Stimulated activated CD8-positive, alpha-beta memory T cell treated with anti-CD3 and anti-CD28 coated beads, Interleukin-4, amount 100 ng/mL, for 24 hours (primary cell): ENCODE measurements at places on chromosomes 5 and 9.
A peak's percentile ranks its signal among the peaks of the same experiment; 100 is the strongest.

GRCh38 chr5:142472306-142472951 is 147.6 kb upstream of the SPRY4 start:
- peak; percentile 1 for DNase-seq

- no peak for DNase-seq
Observed at GRCh38 chr9:35142037-35142436, 19.8 kb upstream of the UNC13B start.

GRCh38 chr9:23801523-23801922 is 24.5 kb downstream of the ELAVL2 start:
- DNase-seq, result no peak

DNA sequence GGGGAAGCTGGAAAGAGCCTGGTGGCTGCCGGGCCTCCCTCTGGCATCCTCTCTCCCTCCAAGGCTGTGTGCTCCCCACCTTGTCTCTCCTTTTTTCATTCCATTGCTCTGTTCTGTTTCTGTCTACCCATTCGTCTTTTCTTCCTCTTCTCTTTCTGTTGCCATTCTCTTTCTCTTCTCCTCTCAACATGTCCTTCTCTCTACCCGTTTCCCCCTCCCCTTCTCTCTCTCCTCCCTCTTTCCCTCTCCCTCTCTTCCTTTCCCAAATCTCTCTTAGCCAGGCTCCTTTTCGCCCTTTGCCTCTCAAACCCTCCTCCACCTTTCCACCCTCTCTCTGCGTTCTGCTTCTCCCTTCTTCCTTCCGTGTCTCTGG is 19.4 kb upstream of the KCNIP1 start:
- DNase-seq, result no peak

DNA sequence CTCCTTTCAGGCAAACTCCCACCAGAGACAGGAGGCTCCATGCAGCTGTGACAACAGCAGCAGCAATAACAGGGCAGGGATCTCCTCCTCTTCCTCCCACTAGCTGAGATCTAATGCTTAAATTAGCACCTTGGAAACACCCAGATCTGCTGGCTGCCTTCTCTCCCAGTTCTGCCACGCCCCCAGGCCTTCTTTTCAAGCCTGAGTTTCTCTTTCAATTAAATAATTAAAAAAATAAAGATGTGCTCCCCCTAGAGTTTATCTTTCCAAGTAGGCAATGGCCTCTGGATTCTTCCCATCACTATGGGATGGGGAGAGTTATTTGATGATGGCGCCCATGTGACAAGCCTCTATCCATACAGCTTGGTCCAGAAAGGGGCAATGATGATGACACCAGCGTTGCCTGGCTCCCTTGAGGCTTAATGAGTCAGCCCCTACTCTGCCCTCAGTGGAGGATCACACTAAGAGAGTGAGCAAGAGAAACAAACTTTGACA is 3.8 kb downstream of the FAM219A start:
- DNase-seq, result no peak

GRCh38 chr9:136623842-136624183 is 38.9 kb upstream of the EGFL7 start:
- no peak for DNase-seq

DNA sequence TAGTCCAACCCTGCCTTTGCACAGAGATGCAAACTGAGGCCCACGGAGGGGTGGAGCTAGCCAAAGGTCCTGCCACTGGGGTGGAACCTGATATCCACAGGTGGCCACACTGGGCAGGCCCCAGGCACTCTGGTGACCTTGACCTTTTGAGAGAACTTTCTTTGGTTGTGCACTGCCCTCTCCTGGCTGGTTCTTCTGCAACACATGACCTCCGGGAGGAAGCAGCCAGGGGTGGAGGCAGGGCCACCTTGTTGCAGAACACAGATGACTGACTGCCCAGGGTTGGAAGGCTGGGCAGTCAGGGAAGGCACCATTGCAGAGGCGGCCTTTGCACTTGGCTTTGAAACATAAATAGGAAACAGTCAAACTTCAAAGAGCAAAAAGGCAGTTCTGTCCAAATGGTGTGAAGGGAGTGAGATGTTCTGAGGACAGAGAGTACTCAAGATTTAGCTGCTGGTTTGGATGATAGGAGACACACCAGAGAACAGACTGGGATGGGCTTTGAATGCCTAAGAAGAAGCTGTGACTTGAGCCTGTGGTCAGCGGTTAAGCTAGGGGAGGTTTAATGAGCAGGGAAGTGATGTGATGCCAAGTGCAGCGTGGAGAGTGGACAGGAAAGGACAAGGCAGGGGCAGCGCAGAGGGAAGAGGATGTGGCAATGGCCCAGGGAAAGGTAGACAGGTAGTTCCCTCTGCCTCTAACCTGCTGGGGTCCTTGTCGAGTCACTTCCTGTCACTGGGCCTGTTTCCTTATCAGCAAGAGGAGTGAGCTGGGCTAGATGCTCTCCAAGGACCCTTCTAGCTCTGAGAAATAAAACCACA is 6.8 kb upstream of the TCOF1 start:
- DNase-seq, result peak; percentile 30

- DNase-seq, result peak; percentile 17
Observed at GRCh38 chr9:90870621-90871326, 69.2 kb downstream of the SYK start.

DNA sequence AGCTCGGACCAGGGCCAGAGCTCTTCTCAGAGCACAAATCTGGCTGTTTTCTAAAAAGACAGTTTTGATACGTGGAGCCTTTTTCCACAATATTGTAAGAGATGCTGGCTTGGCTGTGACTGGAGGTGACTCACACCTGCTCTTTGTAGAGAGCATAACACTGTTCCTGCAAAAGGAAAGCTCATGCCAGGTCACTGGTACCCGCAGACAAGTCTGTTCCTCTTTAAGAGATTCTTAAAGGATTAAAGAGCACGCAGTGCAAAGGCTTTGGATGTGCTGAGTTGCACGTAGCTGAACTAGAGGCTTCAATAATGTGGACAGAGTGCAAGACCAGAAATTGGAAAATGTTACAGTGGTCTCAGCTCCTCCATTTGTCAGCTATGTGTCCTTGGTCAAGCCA is 19.0 kb downstream of the ACTL7B start:
- no peak for DNase-seq

- no peak for DNase-seq
Observed at GRCh38 chr5:148259288-148259687, 9.3 kb upstream of the SPINK13 start.

- peak; percentile 73 for DNase-seq
Observed at GRCh38 chr5:76402886-76403765, at the start of gene IQGAP2. Gene IQGAP2 (plus strand): TSS chr5:76403285. CDS start chr5:76403546, 261 bp downstream.

- DNase-seq, result no peak
Observed at GRCh38 chr9:38003230-38003629, 65.8 kb downstream of the SHB start.

DNA sequence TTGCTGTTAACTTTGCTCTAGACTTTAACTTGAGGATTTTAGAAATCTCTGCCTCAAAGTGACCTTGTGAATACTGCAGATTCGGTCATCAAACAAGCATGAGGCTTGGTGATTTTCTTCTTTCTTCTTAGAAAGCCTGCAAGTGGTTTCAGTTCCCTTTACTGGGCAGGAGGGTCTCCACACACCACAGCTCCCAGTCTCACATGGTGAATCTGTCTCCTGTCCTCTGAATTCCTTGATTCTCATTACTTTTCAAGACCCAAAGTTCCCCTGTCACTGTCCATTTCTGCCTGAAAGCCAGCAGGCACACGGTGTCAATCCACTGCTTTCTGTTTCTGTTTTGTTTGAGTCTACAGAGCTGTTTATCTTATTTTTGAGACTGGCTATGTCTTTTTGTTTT is 14.1 kb downstream of the HSPB3 start:
- no peak for DNase-seq

DNA sequence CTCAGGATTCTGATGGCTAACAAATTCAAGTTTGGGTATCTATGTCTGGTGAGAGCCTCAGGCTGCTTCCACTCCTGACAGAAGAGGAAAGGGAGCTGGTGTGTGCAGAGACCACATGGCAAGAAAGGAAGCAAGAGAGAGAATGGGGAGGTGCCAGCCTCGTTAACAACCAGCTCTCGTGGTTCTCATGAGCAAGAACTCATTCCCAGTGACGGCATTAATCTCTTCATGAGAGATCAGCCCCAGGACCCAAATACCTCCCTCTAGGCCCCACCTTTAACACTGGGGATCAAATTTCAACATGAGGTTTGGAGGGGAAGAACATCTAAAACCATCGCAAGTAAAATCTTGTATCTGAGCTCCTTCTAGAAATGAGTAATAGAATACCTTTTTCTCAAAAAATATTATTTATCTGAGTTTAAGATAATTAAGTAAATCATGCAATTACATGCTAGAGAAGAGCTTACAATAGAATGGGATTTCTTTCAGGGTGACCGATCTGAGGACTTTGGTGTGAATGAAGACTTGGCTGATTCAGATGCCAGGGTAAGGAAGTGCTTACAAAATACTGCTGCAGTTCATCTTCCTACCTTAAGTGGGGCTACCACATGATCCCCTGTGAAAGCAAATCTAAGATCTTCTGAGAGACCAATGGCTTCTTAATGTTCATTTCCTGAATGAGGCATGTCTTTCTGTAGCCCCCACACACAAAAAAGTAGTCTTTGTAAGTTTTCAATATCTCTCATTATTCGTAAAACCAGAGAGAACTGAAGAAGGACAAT is 11.5 kb downstream of the ANXA1 start:
- DNase-seq, result no peak

DNA sequence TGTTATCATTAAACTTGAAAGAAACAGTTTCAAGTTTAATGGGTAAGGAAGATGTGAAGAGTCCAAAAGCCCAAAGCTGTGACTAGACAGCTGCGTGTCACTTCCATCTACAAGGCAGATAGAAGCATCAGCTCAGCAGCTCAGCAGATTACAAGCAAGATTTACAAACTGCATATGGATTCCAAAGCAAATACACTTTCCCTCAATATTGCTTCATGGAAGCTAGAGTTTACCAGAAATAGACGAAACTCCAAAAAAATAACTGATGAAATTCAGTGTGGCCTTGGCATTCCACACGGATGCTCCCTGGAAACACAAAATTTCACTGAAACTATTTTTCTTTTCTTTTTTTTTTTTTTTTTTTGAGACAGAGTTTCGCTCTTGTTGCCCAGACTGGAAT is 17.9 kb downstream of the MYO10 start:
- DNase-seq, result no peak

DNA sequence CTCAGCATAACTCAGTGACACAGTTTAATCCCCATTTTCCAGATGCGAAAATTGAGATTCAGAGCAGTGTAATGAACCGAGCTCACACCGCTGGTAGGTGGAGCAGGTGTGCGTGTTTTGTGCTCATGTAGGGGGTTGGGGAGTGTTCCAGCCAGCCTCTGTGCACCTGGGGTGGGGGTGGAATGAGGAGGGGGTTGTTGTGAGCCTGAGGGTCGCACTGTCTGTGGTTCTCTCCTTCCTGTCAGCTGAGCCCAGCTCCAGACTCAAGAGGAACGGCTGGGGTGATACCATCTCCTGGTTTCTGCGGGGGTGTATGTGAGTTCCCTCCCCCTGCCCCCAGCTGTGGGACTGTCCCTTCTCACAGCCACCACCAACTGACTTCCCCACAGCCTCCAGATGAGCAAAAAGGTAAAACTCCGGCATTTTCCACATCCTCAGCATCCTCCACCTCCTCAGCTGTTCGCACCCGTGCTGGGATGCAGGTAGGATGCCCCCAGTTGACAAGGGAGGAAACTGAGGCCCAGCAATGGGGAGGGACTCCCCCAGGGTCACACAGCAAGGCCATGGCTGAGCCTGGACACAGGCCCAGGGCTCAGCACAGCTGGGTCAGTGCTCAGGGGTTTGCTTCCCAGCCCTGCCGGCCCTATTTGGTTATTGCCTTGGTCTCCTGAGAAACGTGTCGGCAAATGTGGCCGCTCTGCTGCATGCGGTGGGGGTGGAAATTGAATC is 2.1 kb downstream of the SH2D3C start:
- peak; percentile 66 for DNase-seq

- DNase-seq, result no peak
Observed at GRCh38 chr9:117008876-117009275, 321.8 kb downstream of the TRIM32 start.

DNA sequence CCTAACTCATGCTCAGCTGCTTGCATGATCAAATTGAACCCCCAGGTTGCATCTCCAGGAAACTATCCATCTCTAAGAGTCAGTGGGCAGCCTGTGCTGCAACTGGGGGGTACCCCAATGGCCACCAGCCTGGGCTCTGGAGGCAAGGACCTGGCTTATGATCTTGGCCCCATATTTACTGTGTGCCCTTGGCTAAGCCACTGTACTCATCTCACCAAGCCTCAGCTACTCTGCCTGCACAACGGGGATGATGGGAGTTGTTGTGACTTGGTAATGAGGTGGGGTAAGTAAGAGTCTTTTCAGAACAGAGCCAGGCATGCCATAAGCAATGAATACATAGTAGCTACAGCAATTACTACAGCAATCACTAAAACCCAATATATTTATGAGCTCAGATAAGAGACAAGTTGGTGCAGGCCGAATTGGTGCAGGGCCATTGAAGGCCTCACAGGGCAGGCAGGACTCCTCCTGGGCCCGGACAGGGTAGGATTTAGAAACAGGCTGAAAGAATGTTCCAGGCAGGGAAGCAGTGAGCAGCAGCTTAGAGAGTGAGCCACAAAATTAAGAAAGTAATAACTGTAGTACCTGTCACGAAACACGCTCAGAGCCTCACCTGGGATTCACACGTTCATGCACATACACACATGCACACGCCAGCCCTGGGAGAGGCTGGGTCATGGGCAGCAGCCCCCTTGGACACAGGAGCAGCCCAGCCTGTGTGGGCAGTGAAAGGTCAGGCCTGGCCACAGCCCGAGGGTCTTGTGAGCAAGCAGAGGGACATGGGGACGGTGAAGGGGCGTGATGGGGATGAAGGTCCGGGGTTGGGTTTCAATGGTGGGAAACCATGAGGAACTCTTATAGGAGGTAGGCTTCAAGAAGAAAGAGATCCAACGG is 74.1 kb downstream of the PAX5 start:
- no peak for DNase-seq

DNA sequence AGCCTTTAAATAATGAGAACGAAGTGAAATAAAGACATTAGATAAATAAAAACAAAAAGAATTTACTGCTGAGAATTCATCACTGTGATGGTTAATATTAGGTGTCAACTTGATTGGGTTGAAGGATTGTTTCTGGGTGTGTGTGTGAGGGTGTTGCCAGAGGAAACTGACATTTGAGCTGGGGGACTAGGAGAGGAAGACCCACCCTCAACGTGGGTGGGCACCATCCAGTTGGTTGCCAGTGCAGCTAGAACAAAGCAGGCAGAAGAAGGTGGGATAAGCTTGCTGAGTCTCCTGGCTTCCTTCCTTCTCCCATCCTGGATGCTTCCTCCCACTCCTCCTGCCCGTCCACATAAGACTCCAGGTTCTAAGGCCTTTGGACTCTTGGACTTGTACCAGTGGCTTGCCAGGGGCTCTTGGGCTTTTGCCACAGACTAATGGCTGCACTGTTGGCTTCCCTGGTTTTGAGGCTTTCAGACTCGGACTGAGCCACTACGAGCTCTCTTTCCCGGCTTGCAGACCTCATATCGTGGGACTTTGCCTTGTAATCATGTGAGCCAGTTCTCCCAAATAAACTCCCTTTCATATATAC is 43.7 kb upstream of the ABL1 start:
- no peak for DNase-seq
